H54 (cell line): ENCODE measurements at places on chromosomes 1 and 21.
A peak's percentile ranks its signal among the peaks of the same experiment; 100 is the strongest.

DNA sequence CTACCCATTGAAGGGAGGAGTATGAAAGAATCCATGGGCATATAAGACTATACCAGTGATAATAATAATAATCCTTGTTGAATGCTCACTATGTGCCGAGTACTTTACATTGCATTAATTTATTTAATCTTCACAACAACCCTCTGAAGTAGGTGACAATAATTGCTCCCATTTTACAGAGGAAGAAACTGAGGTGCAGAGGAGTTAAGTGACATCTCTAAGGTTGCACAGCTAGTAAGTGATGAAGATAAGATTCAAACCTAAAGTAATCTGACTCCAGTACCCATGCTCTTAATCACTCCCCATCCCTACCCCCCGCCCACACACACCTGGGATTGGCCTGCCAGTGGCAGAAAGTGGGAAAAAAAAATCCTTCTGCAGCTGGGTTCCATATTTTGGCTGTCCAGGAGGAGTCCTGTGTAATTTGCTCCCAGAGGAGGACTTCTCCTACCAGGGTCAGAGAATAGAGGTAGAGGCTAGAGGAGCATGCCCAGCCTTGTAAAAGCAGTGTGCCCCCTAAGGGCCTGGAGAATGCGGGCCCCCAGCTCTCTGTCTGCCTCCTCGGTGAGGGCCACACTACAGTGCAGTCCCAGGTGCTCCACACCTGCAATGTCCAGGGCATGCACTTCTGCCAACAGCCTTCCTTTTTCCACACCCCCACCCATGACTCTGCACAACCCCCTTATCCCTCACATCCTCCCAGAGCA, 57.8 kb downstream of the TMEM53 start:
- no peak for DNase-seq

- no peak for DNase-seq
Measured at GRCh38 chr1:168097921-168098528, 38.7 kb downstream of the GPR161 start.

GRCh38 chr21:38494703-38495102, 3.6 kb downstream of the ERG start:
- no peak for DNase-seq

DNA sequence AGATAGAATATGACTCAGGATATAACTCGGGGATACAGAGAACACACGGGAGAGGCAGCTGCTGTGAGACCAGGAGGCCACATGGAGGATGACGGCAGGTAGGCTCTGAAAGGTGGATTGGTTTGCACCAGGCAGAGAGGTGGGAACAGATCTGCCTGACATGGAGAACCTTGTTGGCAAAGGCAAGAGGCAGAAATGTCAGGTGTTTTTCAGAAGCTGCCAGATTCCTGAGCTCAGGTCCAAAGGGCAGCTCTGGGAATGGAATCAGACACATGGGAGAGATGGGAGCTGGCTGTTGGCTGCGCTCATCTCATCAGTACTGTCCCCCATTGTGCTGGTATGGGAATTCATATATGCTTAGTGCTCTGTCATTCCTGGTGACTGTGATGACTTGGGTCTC, 19.2 kb downstream of the SYT6 start:
- no peak for DNase-seq

DNA sequence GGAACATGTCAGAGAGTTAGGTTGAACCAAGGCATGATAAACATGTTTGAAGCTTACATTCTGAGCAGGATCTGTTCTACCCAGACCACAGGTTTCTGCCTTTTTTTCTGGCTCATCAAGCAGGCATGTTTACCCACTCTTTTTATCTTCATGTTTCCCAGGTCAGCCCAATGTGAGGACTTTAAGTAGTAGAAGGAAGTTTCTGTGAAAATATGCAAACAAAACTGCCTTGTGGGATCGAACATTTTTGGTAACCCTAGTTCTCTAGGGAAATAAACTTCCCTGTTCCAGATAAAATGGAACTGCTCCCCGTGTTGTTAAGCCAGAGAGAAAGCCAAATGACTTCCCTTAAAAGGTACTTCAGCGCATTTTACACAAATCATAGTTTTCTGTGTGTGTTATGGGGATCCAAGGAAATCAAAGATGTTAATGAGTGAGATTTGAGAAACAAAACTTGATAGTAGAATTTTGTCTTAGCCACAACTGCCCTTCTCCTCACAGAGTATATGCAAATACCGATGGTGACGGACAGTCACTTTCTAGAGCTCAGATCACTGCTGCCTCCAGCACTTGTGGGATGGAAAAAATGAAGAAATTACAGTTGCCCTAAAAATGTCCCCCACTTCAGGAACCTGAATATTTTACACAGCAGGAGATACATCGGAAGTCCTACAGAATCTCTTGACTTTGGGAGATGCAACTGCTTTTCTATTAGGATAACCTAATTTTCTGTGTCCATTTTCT, 765 bp upstream of the HIPK1 start:
- DNase-seq = no peak

GRCh38 chr1:3618881-3619671, 5.7 kb upstream of the TPRG1L start:
- peak; percentile 62 for DNase-seq

GRCh38 chr1:9539829-9540550, 725 bp downstream of the SLC25A33 start:
- DNase-seq = peak; percentile 58

GRCh38 chr1:94538243-94538827, 3.2 kb downstream of the F3 start:
- no peak for DNase-seq

DNA sequence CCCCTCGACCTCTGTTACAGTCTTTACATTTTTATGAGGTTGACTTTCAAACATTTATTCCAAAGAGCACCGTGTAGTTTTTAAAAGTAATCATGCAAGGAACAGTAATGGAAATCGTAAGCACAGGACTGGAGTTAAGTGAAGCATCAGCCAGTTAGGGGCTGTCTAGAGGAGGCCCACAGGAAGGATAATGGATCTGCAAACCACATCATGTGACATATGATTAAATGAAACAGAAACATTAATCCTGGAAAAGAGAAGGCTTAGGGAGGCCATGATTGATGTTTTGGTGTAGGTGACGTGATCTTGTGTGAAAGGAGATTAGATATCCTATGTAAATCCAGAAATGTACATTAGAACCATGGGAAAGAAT, 25.0 kb downstream of the RGS7 start:
- DNase-seq = no peak

- DNase-seq = no peak
Measured at GRCh38 chr21:46545363-46545762, 59.5 kb downstream of the S100B start.

GRCh38 chr1:158396646-158397045, 2.6 kb downstream of the OR10T2 start:
- no peak for DNase-seq

DNA sequence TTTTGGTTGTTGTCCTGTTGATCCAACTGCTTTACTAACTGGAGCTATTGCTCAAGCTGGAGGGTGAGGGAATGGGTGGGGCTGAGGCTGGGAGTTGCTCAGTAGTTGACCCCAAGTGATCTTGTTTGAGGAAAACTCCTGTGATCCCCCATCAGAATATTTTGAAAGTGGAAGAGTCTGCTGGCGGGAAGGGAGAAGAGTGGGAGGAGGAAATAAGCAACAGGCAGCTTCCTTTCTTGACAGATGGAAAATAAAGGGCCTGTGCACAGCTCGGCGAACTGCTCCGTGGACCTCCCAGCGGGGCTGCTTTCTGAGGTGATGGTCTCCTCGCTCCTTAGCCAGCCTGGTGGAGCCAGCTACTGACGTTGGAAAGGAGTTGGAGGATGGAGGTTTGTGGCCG, 199.1 kb upstream of the LMO4 start:
- DNase-seq = no peak

DNA sequence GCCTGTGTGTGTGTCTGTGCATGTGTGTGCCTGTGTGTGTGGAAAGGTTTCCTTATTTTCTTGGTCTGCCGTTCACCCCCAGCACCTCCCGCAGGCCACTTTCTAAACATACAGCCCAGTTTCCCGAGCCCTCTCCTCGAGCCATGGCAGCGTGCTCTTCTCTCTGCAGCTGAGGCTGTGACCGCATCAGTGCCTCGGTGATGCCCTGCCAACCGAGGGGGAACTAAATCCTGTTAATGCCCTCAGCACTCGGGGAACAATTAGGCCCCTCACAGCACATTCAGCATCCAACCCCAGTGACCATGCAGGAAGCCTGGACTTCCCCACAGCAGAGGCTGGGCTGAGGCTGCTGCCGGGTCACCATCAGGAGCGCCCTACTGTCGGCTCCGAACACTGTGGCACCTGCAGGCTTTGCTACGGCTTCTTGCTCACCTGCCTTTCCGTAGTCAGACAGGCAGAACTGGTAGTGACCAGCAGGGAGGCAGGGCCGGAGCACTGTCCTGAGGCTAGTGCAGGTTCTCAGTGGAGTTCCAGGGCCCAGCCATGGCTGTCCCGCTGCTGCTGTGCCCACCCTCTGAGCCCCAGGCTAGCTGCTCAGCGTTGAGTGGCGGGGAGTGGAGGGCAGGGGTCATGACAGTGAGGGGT, 8.1 kb downstream of the GPR137B start:
- DNase-seq = no peak

DNA sequence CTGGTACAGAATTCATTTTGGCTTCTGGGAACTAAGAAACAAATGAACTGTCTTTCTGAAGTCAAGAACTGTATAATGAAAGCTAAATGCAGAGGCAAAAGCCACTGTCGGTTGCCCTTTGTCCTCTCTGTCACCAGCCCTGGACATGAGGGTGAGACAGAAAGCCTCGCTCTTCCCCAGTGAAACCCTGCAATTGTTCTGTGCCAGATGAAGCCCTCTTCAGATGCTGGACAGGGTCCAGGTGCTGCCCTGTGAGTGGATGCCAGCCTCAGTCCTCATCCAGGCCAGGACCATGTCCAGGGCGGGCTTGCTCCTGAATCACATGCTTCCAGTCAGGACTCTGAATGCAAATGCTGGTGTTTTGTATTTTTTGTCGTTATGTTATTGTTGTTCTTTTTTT, 138.7 kb downstream of the RUNX1 start:
- DNase-seq = no peak

DNA sequence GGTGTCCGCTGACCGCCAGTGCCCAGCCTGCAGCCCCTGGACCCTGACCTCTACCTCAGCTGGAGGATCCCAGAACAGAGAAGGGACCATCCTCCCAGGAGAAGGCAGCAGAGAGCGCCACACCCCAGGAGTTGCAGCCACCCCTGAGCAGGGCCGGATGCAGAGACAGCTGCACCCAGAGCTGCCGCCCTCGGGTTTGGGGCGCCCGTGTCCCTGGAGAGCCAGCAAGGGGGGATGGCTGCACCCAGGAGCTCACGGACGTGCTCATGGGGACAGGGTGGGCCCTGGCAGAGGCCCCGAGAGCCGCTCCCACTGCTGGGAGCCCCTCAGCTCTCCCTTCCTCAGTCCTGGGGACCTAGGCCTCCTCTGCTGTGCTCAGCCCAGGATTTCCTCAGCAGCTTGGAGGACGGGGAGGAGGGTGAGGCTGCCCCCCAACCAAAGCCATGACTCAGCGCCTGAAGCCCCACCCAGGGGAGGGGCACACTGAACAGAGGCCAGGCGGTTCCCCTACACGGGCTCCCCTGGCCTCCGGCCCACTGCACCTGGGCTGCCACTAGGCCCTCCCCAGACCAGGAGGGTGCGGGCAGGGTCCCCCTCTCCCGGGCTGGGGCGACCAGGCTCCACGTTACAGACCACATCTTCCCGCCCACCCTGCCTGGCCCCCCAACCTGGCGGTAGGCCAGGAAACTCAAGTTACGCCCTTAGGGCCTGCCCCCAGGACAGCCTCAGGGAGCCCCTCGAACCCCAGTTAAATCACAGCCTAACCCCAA, 2.2 kb downstream of the ACAP3 start:
- peak; percentile 85 for DNase-seq

GRCh38 chr1:31394584-31395193, 18.3 kb upstream of the SERINC2 start:
- peak; percentile 78 for DNase-seq
